ENCODE measurements at places on chromosomes 1 and 21.

DNA sequence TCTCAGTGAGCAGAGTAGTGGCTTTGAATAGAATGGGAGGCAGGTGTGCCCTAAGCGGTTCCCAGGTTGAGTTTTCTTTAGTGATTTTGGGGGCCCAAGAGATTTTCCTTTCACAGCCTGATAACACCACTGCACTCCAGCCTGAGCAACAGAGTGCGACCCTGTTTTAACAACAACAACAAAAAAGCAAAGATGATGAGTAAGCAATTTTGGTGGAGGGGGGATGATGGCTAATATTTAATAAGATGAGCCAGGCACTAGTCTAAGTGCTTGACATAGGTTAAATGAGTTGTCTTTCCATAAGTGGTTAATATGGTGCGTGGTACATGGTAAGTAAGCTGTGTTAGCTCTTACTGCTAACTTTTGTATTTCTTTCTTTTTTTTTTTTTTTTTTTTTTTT is 2.0 kb downstream of the RNPEP start:
- no peak for DNase-seq

DNA sequence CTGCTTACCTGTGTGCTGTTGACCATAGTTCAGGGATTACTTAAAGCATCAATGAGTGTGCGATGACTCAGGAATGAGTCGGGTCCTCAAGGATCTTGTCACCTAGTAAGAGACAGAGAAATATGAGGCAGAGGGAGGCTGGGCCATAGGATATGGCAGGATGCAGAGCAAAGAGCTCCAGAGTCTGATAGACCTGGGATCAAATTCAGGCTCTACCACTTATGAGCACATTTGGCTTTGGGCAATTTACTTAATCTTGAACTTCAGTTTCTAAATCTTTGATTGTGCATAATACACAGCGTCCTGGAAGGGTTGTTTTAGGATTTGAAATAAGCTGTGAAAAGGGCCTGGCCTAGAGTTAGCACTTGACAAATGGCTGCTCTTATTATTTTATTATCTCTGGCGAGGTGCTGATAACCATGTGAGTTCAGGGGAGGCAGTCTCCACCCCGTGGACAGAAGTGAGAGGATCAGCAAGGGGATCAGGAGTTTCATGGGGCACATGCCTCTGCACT is 94.5 kb downstream of the ROR1 start:
- peak; percentile 82 for DNase-seq

DNA sequence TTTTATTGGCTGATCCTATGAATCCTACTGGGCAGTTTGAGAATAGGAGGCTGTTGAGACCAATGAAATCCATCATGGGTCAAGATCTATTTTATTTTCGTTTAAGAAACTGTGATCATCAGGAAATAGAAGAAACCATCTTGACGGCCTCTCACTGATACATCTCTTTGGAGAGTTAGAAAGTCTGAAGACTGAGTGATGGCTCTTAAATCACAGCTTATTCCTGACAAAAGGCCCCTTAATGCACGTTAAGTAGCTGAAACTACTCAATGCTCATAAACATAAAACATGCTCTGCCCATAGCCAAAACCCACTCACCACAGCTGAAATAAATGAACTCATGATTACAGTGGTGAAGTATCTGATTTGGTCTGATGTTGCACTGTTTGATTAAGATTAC is 784.5 kb upstream of the NEGR1 start:
- peak; percentile 42 for DNase-seq

DNA sequence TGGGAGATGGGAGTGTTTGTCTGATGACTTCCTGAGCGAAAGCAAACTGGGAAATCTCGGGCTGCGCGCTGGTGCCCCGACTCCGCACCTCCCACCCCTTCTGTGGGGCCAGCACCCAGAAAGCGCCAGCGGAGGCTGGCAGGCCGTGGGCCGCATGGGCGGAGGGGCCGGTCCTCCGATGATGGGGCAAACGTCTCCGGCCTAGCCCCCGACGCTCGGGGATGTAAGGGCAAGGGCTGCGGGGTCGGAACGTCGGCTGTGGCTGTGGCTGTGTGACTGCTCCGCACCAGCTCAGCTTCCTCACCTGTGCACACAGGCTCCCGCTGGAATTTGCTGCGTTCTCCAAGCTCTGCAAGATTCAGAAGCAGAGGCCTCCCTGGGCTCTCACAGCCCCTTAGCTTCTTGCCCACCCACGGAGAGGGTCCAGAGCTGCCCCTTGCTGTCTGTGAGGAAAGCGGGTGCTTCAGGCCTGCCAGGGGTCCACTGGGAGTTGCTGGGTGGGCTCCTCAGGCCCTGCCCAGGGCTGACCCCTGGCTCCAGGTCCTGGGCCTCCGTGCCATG is 35.0 kb downstream of the COL18A1 start:
- no peak for DNase-seq

DNA sequence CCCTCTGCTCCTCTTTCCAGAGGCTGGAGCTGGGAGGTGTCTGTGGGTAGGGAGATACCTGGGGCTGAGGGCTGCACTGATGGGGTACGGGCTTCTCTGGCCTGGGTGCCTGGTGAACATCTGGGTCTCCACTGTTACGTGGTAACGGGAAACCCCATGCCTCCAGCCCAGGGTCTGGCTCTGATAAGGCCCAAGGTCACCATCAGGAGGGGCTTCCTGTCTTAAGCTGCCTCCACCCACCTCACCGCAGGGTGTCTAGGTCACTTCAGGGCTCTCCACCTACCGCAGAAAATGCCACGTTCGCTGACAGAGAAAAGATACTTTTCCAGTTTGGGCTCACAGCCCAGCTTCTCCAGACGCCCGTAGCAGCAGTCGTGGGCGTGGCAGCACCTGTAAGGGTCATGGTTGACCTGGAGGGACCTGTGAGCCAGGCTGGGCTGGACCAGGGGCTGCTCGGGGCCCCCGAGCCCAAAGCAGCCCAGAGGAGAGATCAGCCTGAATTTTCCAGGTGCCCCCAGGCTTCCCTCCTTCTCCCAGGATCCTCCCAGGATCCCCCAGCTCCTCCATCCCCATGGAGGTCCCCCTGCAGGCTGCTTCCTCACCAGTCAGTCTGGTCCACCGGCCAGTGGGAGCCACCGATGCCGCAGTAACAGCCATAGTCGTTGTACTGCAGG is 1.3 kb downstream of the PLA2G2E start:
- DNase-seq = no peak

- no peak for DNase-seq
Measured at GRCh38 chr1:13775459-13775858, 75.5 kb downstream of the PRDM2 start.

GRCh38 chr1:153488731-153489130 is 28.3 kb upstream of the S100A7 start:
- no peak for DNase-seq

- DNase-seq = peak; percentile 13
Measured at GRCh38 chr1:66556161-66556611, 22.2 kb downstream of the SGIP1 start.

DNA sequence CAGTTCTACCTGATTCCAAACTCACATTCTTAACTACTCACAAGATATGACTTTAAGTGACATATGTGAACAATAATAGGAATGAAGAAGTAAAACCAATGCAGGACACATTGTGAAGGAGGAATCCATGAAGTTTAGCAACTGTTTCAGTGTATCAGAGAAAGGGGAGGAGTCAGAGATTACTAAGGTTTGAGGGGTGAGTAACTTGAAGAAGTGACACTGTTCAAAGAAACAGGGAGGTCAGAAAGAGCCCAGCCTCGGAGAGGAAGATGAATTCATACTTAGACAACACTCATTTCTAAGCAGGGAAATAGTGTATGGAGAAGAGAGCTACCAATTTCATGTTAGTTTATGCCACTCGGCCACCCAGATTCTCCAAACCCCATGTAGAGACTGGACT is 28.2 kb upstream of the RPF1 start:
- DNase-seq = no peak

GRCh38 chr1:235304549-235305451 is 23.2 kb downstream of the ARID4B start:
- peak; percentile 70 for DNase-seq

- DNase-seq = no peak
Measured at GRCh38 chr1:61284248-61284854, 202.0 kb downstream of the NFIA start.

DNA sequence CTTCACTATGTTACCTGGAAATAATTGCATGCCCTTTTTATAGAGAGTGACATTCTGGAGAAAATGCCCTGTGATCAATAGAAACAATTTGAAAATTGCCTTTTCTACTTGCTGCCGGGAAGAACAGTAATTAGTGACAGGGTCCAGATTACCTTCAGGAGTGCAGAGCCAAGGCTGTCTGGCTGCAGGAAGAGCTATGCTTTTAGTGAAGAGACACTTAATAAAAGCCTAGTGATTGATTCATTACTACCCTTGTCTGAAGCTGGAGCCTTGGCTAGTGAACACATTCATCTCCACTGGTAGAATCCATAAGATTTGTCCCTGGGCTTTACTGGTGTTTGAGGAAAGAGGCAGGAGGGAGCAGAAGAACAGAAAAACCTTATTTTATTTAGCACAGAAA is 12.9 kb upstream of the DNASE2B start:
- no peak for DNase-seq

DNA sequence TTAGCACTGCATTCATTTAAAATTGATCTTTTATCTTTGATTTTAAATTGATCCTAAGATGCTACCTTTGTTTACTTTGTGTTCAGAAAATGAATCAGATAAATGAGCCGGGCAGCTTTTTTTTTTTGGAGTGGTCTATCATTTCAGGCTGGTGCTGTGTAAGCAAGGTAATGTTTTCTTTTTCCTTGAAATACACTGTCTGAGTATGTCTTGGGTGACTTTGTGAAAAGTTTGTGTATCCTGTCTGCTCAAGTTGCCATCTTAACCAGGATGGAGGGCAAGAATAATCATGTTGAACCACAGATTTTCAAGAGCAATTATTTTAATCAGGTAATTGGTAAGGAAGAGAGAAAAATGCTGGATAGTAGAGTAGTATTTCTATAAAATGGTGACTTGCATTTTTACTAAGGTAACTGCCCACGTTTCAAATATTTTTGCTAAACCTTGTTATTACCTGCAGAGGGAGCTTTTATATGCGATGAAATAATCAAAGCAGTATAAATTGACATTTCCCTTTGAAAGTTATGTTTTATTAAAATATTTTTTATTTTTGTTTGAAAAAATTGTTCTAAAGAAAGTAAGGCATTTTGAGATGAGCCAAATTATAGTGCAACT is 11.1 kb downstream of the ADGRL2 start:
- no peak for DNase-seq

GRCh38 chr1:209879539-209879938 is 51.8 kb downstream of the UTP25 start:
- DNase-seq = peak; percentile 52

GRCh38 chr1:76474922-76475321 is 392.4 kb upstream of the ST6GALNAC5 start:
- no peak for DNase-seq

DNA sequence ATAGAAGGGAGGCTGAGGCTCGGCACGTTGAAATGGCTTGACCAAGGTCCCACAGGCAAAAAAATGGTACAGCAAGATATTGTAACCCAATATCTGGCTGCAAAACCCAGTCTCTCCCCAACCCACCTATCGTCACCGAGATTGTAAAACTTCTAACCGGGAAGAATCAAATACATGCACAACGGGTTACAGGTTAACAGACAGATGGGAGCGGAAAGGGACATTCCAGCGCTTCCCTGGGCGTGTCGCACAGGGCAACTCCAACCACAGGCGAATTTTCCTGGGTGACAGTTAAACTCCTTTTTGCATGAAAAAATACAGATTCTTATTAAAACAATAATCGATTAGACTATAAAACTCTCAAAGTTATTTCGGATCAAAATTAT is 31.8 kb upstream of the JUN start:
- DNase-seq = no peak

- DNase-seq = no peak
Measured at GRCh38 chr21:28439251-28439650, 553.4 kb downstream of the LTN1 start.

DNA sequence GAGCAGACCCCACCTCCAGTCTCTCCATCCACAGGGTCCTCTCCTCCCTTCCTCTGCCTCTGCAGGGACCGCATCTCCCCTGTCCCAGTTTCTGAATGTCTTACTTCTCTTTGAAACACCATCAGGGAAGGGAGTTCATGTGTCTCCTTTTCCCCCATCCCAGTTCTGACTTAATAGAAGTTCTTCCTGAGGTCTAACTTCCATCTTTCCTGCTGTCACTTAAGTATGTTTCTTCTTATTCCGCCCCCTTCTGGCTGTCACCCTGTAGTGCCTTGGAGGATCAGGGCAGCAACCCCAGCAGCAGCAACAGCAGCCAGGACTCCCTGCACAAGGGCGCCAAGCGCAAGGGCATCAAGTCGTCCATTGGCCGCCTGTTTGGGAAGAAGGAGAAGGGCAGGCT is 29.3 kb downstream of the MYOG start:
- no peak for DNase-seq

- DNase-seq = no peak
Measured at GRCh38 chr1:36523850-36524249, 41.1 kb upstream of the CSF3R start.

GRCh38 chr1:213871179-213871578 is 116.6 kb upstream of the PROX1 start:
- no peak for DNase-seq

DNA sequence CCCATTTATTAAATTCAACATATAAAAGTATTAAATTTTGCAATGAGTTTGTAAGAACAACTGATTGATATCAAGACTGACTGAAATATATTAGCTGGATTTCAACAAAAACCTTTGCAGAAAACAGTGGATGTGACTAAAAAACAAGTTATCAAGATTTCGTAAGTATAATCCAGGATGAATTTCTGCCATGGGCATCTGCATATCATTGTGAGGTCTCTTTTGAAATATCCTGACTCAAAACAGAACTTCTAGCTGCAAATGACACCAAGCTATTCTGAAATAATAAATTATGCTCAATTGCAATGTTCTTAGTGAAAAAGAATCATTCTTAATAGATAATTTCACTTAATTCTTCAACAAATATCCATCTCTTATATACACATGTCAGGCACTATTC is 52.6 kb downstream of the CD34 start:
- no peak for DNase-seq

DNA sequence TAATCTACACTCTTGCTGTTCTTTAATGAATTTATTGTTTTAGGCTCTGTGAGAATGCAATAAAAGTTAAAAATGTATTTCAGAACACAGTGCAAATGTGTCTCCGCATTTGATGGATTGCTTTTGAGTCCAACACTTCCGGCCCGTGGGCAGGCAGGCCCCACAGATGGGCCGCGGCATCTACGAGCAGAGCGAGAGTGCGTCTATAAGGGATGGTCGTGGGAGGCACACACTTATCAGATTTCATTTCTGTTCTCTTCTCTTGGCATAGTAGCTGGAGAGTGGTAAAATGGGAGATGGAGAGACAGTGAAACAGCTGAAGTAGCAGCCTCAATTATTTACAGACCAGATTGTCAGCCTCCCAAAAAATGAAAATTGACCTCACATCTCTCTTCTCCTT is 134.2 kb downstream of the NAV1 start:
- no peak for DNase-seq

DNA sequence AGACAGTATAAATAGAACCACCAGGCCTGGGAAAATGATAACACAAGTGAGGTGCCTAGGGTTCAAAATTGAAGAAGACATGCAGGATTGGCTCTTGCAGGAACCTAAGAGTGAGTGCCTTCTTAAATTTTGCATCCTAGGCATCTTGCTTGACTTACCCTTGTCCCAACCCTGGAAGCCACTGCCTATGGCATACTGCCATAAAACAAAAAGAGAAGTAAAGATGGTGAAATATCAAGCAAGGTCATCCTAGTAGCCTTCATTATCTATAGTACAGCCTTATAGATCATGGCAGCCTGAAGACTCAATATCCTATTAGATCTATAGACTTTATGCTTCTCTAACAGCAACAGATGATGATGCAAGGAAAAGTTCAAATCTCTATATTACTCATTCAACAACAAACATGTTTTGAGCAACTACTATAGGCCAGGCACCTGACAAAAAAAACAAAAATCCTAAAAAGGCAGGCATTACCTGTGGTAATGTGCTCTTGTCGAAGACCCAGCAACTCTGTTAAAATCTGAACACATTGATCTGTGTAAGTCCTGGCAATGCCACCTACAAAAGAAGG is 6.3 kb downstream of the AP4B1 start:
- no peak for DNase-seq
